Astrocyte of the spinal cord (primary cell): ENCODE measurements at places on chromosomes 2 and 18.

DNA sequence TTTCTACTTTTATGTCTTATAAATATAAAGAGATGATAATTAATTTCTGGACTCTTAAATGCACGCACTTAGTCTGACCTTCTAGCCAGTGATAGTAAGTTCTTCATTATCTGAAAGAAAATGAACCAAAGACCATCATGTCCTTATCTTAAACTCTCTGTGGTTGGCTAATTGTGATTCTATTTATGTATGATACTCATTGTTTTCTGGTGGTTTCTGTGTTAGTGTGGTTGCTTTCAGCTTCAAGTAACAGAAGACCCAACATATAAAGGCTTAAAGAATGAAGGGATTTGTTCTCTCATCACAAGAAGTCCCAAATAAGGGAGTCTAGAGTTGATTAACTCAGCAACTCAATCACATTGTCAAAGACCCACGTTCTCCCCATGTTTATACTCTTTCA lies 225.2 kb upstream of the TANK start:
- no peak for DNase-seq

DNA sequence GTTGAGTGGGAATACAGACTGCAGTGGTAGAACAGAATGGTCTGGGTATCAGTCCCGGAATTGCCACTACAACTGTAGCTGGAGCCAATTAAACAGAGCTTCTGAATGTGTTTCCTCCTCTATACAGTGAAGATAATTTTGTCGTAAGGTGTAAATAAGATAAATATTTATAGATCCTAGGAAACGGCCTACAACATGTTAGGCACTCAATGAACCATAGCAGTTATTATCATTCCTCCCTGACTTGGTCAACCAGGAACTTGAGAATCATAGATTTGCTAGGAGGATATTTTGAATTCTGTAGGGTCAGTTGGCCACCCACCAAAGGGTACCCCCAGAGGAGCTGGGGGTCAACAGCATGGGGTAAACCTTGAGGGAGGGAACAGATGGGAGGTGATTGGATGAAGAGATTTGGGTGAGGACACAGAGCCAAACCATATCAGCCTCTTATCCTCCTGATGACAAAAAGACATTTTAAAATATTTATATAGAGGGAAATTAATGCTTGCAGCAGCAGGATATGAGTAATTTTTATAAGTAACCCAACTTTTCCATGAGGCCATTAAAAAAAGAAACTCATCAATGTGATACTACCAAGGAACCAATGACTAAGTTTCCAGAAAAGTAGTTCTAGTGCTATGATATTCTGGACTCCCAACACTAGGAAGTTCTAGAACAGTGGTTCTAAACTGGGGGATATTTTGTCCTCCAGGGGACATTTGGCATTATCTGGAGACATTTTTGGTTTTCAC lies 4.0 kb downstream of the DHRS9 start:
- no peak for DNase-seq

GRCh38 chr2:41967476-41968181 lies 80.2 kb upstream of the PKDCC start:
- peak; percentile 27 for DNase-seq

DNA sequence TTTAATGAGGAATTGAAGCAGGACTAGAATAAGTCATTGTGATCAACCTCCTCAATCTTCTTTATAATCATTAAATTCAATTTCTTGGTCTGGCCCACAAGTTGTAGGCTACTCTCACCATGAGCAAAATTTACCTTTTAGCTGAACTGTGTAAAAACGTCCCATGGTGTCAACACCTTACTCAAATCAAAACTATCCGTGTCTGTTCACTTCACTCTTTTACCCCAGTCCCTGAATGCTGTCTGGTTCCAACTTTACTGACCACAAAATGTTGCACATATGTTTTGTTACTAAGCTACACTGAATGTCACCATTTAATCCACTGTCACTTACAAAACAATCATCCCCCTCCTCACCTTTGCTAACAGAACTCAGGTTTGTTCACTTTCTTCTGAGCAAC lies 951.6 kb upstream of the SLC39A10 start:
- DNase-seq, result no peak

GRCh38 chr2:219078126-219078525 lies 17.4 kb upstream of the IHH start:
- DNase-seq, result no peak

DNA sequence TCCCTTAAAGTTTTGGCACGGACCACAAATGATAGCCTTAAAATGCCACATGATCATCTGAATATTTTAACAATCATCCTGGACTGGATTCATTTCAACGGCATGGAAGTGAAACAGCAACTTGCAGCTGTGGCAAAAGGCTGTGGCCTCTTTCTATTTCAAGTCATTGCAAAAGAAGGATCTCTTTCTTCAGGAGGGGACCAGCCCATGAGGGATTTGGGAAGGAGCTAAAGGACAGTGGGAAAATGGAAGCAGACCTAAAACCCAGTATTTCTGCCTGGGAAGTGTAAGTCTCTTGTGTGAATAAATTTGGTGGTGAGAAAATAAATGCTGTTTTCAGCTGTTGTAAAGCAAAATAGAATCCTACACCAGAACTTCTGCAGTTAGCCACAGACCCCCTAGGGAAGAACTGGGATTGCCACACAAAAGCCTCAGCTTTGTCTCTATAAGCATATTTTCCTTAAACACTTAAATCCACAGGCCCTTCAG lies 107.3 kb upstream of the ZFP36L2 start:
- DNase-seq, result peak; percentile 60

GRCh38 chr2:216243026-216243425 lies 129.3 kb downstream of the MARCHF4 start:
- DNase-seq, result no peak

DNA sequence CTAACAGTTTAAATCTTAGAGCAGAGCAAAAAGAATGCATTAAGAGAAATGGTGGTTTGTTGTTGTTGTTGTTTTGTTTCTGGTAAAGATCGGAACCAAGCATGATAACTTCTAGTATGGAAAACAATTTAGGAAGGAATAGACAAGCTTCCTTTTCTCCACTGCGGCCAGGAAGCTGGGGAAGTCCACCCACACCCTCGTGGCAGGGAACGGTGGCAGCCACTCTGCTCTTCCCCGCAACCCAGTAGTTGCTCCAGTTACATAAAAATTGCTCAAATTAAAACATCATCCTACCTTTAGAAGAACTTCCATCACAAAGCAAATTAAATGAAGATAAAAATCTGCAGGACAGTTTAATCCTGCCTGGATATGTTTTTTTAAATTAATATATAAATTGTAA lies 113.0 kb downstream of the RBMS1 start:
- DNase-seq, result no peak

DNA sequence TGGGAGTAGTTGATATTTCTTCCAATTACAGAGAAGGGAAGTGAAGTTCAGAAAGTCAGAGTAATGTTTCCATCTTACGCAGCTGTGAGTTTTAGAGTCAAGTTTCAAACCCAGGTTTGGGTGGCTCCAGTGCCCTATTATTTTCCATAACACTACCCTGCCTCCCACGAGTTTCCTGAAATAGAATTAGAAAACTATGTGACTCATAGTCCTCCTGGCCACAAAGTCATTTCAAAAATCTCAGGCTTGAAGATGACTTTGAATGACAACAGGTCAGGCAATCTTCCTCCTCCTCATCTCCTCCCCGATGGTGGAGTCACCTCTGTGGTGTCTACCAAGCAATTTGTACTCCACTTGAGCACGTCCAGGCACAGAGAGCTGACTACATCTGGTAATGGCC lies 212.3 kb upstream of the TRIB2 start:
- DNase-seq, result peak; percentile 54

- no peak for DNase-seq
Measured at GRCh38 chr2:66228128-66228547, 206.8 kb upstream of the MEIS1 start.

GRCh38 chr2:127293748-127294562 lies at the start of gene ERCC3:
ERCC3 (minus strand) TSS chr2:127294144; CDS start chr2:127294081, 63 bp downstream.
- peak; percentile 80 for DNase-seq

DNA sequence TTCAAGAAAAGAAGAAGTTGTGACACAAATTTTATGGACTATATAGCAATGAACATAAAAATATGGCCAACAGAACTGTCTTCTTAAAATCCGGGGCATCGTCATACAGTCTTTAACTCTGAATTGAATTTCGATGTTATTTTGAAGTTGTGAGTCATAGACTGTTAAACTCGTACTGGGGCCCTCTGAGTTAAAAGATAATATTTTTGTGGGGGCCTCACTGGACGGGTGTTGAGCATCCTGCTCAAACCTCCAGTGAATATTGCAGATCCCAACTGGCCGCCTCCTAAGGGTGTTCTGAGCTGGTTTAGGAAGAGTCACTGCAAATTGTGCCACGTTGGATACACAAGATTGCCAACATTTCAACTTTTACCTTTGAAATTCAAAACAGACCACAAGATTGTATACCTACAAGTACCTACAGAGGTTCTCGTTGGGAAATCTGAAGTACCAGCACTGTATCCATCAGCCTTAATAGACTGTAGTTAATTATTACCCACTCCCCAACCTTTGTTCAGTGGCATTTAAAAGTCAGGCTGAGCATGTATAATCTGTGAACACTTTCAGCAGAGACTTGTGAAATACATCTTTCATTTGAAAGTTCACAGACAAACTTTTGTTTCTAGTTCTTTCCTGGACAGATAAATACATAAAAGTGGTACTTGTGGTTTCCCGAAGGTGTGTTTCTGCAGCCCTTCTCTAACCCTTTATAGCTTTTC lies 27.8 kb downstream of the KLHL23 start:
- DNase-seq, result no peak

DNA sequence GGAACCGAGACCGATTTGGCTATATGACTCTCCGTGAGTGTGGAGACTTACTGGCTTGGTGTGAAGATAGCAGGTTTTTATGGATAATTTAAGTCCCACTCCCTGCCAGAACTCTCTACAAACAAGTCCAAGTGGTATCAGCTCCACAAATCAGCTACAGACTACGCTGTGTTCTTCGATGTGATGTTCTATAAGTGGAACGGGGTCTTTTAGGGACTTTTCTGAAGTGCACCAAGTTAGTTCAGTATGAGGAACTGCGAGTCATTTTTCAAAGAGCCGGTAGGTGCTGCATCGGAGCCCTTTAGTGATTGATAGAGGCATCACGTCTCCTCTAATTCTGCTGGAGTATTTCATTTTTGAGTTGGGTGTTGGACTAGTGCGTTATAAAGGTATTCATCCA lies 107.1 kb downstream of the TSHZ1 start:
- DNase-seq, result no peak

GRCh38 chr2:74673826-74674528 lies 19.9 kb downstream of the SEMA4F start:
- no peak for DNase-seq

GRCh38 chr2:47631792-47632398 lies 151.1 kb upstream of the MSH6 start:
- peak; percentile 62 for DNase-seq

- no peak for DNase-seq
Measured at GRCh38 chr18:77078690-77079070, 53.9 kb downstream of the MBP start.

GRCh38 chr2:98658816-98659490 lies 50.6 kb downstream of the UNC50 start:
- no peak for DNase-seq

DNA sequence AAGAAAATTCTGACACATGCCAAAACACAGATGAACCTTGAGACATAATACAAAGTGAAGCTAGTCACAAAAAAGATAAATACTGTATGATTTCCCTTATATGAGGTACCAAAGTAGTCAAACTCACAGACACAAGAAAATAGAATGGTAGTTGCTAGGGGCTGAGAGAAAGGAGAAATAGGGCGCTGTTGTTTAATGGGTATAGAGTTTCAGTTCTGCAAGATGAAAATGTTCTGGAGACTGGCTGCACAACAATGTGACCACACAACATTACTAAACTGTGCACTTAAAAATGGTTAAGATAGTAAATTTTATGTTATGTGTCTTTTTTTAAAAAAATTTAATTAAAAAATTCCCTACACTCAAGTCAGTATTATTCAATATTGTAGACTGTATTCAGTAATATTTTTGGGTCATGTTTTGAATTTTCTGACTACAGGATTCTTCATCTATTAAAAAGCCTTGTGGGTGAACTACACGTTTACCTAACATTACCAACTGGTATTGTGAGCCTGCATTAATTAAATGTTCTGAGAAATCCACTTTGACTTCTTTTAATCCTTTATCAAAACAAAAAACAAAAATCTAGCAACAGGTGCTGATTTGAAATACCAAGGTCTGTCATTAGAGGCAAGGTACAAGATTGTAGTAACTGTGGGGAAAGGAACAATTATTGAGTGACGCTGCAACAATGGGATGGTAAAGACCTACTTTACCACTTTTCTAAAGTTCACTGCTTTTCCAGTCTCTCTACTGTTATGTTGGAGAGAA lies 140.8 kb upstream of the ZFP36L2 start:
- no peak for DNase-seq

DNA sequence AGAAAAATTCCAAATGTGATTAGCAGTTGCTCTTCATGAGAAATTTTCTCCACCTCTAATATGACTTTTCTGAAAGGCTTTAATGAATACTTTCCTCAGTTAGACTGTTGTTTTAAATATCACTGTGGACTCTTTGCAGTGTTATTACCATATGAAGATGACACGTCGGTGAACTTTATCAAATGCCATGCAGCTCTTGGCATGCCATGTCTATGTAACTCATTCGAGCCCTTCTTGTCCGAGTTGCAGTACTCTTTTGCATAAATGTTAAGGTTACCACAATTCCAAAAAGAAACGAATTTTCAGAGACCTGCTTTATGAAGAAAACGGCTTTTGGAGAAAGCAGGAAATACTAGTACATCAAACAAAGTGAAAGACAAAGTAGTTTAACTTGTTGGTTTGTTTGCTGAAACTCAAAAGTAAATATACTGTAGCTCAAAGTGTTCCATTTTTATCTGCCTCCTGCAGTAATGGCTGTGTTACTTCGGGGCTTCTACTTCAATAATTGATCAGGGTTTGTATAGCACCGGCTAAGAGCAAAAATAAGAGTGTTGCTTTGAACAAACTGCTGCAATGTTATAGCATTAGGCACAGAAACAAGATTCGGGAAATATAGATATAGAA lies 204.1 kb downstream of the ARHGAP15 start:
- DNase-seq, result no peak

DNA sequence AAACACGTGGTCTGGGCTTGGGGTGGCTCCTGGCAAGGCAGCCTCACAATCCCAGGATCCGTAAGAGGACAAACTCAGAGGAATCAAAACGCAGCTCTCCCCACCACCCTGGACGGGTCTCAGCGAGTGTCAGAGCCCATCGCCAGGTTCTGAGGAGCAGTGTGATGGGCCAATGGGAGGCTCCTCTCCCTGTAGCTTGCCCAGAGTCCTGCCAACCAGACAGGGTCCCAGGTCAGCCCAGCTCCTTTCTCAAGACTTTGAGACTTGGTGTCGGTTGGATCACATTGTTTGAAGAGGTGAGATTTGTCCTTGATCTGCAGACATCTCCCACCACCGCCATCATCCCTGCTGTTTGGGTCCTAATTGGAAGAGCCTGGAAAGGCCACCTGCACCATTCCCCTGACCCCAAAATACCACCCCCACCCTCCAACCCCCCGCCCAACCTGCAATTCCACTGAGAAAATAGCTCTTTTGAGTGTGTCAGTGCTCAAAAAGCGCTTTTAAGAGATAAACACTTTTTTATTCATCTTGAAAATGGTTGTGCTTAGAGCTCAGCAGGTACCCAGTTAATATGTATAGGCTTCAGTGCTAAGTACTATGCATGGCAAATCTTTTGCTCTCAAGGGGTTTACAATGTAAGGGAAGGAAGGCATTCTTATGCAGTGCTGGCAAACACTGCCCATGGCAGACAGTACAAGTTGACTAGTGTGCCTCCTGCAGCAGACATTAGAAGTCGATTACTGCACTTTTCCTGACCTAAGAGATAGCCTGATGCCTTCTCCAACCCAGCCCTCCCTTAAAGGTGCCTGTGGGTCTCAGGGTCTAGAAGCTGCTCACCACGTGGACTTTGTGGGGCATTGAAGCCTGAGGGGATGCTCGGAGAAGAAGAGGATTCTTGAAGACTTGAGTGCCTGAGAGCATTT lies 50.6 kb downstream of the GLI2 start:
- DNase-seq, result no peak

- DNase-seq, result no peak
Measured at GRCh38 chr2:221255862-221256261, 316.2 kb downstream of the EPHA4 start.
